Stimulated activated CD4-positive, alpha-beta T cell treated with anti-CD3 and anti-CD28 coated beads, Interleukin-1b, Interleukin-23, amount 100 ng/mL, for 1 hour (primary cell): ENCODE measurements at places on chromosomes 3 and 15.
A peak's percentile ranks its signal among the peaks of the same experiment; 100 is the strongest.

GRCh38 chr3:153628591-153628990 lies 466.6 kb downstream of the RAP2B start:
- no peak for DNase-seq

DNA sequence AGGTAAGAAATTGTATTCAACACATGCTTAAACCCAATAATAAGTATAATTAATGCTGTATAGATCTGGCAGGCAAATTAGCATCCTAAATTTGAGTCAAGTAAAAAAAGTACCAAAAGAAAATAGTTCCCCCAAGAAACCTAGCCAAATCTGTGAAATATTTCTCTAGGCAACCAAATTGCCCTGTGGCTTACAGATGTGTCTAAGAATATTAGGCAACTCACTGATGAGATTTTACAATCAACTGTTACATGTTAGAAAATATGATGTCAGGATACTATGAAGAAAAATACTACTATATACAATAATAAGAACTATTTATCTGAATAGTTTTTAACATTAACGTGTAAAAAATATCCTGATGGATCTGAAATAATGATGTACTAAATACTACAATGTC lies 397.1 kb downstream of the TIGIT start:
- no peak for DNase-seq

- no peak for DNase-seq
Observed at GRCh38 chr15:98668566-98669308, 20.4 kb downstream of the IGF1R start.

DNA sequence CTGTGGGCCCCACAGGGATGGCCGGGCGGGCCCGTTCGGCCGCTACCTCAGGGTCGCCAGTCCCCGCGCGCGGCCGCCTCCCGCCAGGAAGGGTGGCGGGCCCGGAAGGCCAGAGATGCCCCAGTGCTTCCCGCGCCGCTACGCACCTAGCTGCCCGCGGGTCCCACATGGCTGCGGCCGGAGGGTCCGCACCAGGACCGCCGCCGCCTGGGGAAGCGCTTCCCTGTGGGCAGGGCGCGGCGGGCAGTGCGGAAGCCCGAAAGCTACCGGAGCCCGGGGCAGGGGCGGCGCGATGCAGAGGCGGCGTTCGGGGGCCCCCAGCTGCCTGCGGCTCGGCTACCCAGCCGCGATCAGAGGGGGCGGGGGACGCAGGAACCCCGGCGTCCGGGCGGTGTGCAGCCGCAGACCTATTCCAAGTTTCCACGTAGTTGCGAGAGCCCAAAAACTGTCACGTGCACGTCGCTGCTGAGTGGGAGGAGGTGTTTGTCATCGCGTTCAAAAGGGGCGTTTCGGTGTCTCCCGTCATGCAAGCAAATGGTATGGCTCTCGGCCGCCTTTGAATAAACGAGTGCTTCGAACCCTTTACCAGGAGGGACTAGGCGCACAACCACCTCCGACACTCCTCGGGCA lies at the start of gene TRANK1:
Gene TRANK1 (minus strand): TSS at position 414 of the 630 bp plus-strand sequence. CDS start 245 bp downstream, at position 169.
- peak; percentile 55 for DNase-seq

- no peak for DNase-seq
Observed at GRCh38 chr3:81242871-81243270, 518.6 kb downstream of the GBE1 start.

DNA sequence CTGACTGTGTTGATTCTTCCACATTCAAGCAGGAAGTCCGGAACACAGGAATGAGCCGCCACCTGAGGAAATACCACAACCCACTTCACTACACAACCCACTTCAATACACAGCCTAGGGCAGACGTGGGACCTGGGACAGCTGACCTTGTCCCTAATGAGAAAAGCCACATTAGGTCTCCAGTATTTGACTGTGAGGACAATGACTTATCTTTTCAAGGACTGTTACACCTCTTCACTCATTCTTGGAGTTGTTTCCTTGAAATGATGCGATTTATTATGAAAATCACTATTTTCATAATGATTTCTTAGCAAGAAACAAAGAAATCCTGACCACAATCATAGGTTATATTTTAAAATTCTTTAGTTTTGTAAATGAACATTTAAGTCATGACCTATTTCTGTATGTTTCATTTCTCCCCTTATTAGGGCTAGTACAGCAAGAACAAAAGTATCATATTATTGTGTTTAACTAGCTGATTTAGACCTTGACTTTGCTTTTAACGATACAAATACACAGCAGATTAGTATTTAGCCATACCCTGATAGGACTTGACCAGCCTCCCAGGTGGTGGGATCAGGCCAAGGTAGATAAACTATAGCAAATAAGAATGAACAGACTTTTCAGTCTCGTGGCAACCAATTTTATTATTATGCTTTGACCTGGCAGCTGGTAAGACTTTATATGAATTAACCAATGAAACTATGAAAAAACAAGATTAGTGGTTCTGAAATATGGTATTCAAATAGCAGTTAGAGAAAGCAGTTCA lies 6.0 kb downstream of the RAB27A start:
- no peak for DNase-seq

DNA sequence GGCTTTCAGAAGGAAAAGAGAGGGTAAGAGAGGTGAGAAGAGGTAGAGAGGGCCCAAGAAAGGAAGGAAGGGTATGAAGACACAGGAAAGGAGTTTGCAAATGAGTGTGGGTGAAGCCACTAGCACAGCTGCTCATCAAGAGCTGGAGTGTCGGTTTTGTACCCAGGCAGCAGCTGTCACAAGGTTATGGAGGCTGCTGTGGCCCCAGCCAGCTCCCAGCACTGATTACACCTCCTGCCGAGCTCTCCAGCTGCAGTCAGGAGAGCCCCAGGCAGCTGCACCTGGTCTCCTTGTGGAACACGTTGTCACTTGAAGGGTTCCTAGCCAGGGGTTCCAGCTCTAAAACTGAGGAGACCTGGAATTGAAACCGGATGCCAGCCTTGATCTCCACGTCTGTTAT lies 60.4 kb upstream of the CHD2 start:
- DNase-seq = no peak

GRCh38 chr15:83723216-83723615 lies 69.3 kb downstream of the ADAMTSL3 start:
- no peak for DNase-seq

DNA sequence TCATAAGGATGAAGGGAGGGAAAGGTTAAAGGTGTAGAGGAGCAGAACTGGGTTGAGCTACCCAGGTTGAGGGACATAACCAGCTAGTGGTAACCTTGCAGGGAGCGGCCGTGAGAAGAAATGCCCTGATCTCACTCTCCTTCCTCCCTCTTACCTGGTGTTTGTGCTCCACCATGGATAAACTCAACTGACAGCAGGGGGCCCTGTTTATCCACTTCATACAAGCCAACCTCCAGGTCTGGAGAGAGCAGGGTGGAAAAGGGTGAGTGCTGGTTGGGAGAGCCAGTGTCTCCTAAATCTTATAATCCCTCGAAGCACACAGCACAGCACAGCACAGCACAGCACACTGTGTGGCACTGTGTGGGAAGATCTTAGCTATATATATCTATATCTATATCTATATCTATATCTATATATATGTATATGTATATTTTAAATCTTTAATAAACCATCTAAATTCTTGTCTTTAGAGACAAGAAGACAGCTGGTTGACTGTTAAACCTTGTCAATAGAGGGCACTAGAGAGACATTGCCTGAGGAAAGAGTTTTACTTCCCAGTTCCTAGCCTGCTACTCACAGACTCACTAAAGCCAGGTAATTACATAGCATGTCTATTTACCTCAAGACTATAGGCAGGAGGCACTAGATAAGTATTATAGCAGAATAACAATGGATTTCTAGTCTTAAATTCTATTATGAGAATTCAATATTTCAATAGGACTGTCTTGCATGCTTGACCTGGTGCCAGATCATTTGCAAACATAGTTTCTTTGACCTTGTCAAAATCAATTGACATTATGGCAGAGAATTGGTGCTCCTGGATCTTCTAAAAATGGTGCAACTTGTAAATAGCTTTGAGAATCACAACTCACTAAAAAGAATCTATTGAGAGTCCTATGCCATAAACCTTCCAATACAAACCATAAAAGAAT lies 21.7 kb upstream of the FMN1 start:
- no peak for DNase-seq

- DNase-seq = no peak
Observed at GRCh38 chr3:180417241-180417640, 184.7 kb upstream of the TTC14 start.

GRCh38 chr15:42691770-42692169 lies 45.2 kb downstream of the CDAN1 start:
- no peak for DNase-seq

DNA sequence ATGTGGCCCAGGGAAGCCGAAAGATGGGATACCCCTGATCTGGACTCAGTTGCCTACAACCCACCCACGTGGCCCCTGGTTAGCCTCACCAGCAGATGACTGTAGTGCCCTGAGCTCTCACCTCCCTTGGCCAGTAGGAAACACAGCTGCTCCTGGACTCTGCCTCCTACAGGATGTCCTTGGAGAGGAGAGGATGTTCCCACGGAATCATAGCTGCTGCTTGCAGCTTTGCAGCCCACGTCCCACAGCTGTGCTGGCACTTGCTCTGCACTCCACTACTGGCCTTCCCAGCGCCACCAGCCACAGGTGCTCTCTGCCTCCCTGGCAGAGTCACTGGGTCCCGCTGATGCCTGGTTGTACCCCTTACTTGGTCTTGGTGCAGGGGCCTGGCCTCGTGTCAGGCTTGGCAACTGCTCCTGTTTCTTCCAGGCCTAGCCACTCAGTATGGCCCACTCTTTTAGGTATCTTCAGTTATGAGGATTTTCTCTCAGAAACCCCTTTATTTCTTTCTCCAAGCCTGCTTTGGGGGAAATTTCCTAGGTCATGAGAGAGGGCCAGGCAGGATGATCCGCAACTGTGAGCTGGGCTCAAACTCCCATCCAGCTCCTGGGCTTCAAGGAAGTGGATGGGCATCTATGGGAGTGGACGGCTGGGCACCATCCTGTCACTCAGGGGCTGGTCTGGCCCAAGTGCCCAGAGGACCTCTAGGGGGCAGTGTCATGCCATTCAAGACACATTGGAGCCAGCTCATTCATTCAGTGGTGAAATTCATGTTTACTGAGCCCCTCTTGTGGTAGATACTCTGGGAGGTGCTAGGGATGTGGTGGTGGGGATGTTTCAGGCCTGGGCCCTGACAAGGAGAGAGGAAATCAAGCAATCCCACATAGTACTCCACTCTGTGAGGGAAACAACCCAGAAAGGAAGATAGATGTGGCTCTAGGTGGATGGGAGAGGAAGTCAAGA lies 16.2 kb upstream of the VILL start:
- DNase-seq = peak; percentile 36

- DNase-seq = no peak
Observed at GRCh38 chr3:45134758-45135521, 11.2 kb downstream of the CDCP1 start.

GRCh38 chr15:98394546-98394945 lies 253.8 kb upstream of the IGF1R start:
- no peak for DNase-seq

GRCh38 chr3:154285221-154285620 lies 39.1 kb downstream of the DHX36 start:
- DNase-seq = no peak

DNA sequence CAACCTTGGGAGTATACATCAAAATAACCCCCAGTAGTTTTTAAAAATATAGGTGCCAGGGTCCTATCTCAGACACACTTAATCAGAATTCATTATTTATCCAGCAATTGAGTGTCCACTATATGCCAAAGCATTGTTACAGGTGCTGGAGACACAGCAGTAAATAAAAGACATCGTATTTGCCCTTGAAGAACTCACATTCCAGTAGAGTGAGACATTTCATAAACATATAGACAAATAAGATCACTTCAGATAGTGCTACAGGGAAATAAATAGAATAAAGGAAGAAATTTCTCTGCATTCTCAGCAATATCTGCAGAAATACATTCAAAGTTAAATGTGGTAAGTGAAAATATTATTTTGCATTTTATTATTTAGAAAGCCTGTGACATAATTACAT lies 34.1 kb upstream of the ANKRD28 start:
- DNase-seq = no peak

GRCh38 chr3:34533451-34533850 lies 735.0 kb downstream of the PDCD6IP start:
- DNase-seq = no peak

- no peak for DNase-seq
Observed at GRCh38 chr15:99708563-99708962, 24.7 kb downstream of the LYSMD4 start.

- DNase-seq = no peak
Observed at GRCh38 chr15:26051761-26052675, 188.9 kb upstream of the ATP10A start.

- no peak for DNase-seq
Observed at GRCh38 chr3:51708216-51708845, 1.5 kb downstream of the GRM2 start.

- DNase-seq = peak; percentile 49
Observed at GRCh38 chr15:41936649-41937567, 35.4 kb downstream of the EHD4 start.

DNA sequence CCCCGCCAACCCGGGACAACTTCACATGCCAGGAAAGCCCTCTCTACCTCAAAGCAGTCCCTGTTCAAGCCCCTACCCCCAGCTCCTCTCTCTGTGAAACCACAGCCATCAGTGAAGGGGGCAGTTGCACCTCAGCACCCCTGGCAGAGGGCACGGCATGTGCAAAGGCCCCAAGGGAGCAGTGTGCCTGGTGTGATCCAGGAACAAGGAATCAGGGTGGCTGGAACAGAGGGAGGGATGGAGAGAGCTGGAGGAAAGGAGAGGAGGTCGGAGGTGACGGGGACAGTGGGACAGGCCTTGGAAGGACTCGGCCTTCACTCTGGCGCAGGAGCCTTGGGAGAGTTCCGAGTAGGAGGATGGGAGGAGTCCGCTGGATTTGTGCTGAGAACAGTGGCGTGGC lies 26.5 kb upstream of the IQSEC1 start:
- DNase-seq = no peak

- DNase-seq = no peak
Observed at GRCh38 chr15:65914981-65915925, 46.0 kb downstream of the RAB11A start.

DNA sequence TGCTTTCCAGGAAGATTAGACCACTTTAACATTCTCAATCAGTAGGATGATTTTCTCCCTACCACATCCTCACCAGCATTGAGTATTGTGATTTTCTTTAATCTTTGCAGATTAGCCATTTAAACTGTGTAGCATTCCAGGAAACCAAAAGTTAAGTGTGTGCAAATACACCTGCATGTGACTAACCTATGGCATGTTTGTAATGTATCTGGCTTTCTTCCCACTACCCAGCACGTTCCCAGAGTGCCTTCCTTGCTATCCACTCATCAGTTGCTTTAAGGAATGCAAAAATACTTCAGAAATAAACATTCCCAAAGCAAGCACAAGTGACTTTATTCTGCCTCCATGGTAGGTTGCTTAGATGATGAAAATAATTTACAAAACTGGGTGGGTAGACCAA lies 74.2 kb downstream of the ATG7 start:
- DNase-seq = no peak

- no peak for DNase-seq
Observed at GRCh38 chr3:169945313-169945712, 21.3 kb upstream of the SEC62 start.

DNA sequence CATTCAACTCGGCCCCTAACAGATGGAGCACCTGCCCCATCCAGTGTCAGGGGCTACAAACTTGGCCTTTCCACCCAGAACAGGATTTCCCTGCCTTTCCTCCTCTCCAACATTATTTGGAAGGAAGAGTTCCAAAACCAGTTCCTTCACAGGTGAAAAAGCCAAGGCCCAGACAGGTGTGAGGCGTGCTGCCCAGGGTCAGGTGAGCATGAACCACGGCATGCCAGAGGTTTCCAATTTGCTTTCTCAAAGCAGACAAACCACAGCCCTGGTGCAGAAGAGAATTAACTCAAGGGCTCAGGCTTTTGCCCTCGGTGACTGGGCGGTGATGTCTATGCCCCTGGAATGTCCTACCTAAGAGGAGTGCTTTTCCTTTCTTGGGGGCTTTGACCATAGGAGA lies 43.2 kb downstream of the LDHAL6B start:
- no peak for DNase-seq
